ENCODE measurements at places on chromosomes 7 and 10.

- no peak for DNase-seq
Observed at GRCh38 chr7:151700586-151701165, 176.2 kb downstream of the PRKAG2 start.

- DNase-seq, result no peak
Observed at GRCh38 chr10:100980311-100980710, 7.0 kb downstream of the MRPL43 start.

- no peak for DNase-seq
Observed at GRCh38 chr7:132956556-132956955, 125.3 kb downstream of the CHCHD3 start.

- DNase-seq, result no peak
Observed at GRCh38 chr7:77665161-77665560, 31.1 kb upstream of the RSBN1L start.

- no peak for DNase-seq
Observed at GRCh38 chr10:17510242-17510908, 56.0 kb upstream of the ST8SIA6 start.

GRCh38 chr7:158944195-158944594 lies 87.8 kb downstream of the DYNC2I1 start:
- no peak for DNase-seq

DNA sequence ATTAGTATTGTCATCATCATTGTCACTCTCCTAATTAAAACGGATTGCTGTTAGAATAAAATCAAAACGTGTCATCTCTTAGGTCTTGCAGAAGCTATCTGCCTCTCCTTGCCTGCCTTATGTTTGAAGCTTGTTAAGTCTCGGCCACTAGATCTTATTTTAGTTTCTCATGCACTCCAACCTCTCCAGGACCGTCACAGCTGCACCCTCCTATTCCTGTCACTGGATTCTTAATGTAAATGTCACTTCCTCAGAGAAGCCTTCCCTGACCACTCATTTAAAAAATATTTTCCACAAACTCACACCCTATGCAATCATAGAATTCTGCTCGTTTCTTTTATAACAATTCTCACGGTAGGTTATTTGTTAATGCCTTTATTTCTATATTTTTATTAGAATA lies 103.9 kb upstream of the DKK1 start:
- no peak for DNase-seq

- DNase-seq, result no peak
Observed at GRCh38 chr7:152025077-152025936, at the start of gene GALNT11. TSS of gene GALNT11 (plus strand) at chr7:152025674. CDS start at chr7:152094228, 68,554 bp downstream.

GRCh38 chr7:55490099-55490498 lies 82.2 kb downstream of the VOPP1 start:
- DNase-seq, result no peak

DNA sequence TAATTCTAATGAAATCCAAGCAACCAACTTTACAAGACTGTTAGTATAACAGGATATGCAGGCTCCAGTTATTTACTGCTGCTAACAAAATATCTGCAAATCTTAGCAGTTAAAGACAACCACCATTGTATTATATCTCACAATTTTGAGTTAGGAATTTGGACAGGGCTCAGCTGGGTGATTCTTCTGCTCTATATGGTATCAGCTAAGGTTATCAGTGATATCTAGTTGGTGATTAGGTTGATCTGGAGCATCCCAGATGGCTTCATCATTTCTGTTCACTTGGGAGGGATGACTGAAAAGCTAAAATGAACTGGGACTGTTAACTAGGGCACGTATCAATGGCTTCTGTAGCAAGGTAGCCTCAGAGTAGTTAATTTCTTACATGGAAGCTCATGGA lies 105.7 kb downstream of the MBL2 start:
- no peak for DNase-seq

DNA sequence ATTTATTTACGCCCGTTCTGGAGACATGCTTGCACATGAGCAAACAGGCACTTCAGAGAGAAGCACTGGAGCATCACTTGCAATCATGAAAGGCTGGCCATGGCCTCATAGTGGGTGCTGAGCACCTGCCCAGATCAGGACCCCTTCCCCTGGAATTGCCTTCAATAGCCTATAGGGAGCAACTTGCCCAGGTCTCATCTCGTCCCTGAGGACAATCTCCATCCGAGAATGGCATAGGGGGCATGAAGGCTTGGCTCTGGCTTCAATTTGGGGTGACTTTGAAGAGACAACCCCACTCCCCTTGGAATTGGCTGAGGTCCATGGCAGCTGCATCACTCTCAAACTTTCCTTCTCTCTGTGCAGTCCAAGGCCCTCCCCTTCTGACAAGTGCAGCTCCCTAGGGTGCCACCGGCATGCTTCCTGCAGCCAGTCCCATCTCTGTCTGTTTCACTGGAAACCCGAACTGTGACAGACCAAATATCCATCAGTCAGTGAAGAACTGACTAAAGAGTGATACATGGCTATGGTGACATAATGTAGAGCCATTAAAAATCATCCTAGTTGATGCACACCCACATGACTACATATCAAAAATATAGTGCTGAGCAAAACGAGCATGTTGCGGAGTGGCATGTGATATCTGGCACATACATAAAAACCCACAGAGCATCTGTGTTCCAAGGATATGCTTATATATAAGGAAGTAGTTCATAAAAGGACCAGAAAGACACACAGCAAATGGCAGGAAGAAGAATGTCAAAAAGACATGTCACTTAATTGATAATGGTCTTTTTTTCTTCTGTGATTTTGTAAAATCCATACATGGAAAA lies 12.4 kb downstream of the GDF2 start:
- no peak for DNase-seq

- no peak for DNase-seq
Observed at GRCh38 chr7:50190776-50191175, 97.7 kb upstream of the ZPBP start.

- no peak for DNase-seq
Observed at GRCh38 chr7:141201145-141201885, 127.5 kb downstream of the TMEM178B start.

GRCh38 chr7:131843898-131844331 lies 287.5 kb upstream of the PODXL start:
- no peak for DNase-seq

- peak; percentile 21 for DNase-seq
Observed at GRCh38 chr7:22723181-22723601, 3.8 kb upstream of the IL6 start.

GRCh38 chr7:4024806-4025205 lies 657.3 kb upstream of the FOXK1 start:
- DNase-seq, result no peak

GRCh38 chr7:155094636-155095135 lies 24.6 kb downstream of the HTR5A start:
- DNase-seq, result no peak

- DNase-seq, result no peak
Observed at GRCh38 chr10:84065804-84066601, 73.3 kb upstream of the GHITM start.

DNA sequence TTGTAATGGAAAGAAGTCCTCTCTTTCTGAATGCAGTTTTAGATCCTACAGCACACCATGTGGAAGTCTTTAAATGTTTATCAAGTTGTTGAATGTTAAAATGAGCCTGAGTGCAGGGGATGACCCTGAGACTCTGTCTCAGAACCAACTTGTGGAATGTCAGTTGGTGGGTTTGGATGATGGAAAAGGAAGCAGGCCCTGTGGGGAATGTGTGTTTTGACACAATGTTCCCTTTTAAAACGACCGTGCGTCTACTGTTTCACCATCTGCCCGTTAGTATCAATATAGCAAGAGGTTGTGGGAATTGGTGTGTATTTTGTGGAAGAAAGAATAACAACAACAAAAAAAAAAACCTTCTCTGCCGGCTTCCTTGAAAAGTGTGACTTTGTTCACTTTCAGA lies 8.3 kb downstream of the DYNC1I1 start:
- DNase-seq, result no peak

DNA sequence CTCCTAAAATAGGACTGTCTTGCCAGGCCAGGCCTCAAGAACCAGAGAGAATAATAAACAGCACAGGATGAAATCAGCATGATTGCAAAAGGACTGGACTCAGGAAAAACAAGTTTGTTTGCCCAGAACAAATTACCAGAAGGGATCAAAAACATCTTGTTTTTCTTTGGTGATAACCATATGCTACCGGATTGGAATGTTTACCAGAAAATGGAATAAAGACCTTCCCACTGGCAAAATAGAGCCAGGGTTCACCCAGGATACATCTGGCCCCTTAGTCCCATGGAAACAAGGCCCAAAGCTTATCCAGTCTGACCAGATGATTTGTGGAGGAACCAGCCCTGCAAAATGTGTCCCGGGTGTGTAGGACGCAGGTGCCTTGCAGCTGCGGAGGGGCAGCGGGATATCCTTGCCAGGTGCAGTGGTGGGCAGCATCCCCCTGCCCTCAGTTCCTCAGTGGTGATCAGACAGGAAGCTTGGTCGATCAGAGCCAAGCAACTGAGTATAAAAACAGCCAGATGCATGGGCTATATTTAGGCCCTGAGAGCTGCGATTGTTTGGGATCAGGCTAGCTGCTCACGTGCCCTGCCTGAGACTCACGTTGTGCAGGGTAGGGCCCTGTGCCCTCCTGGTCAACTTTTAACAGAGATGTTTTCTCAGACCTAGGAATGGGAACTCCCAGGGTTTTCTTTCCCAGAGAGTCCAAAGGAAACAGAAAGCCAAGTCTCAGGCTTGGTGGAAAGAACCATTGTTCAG lies 4.6 kb upstream of the ZNF22 start:
- DNase-seq, result no peak

- no peak for DNase-seq
Observed at GRCh38 chr10:79070606-79071395, 2.0 kb downstream of the ZMIZ1 start.

- no peak for DNase-seq
Observed at GRCh38 chr7:41882745-41883420, 180.0 kb upstream of the INHBA start.

- DNase-seq, result no peak
Observed at GRCh38 chr7:50449501-50449880, 659 bp downstream of the FIGNL1 start.

DNA sequence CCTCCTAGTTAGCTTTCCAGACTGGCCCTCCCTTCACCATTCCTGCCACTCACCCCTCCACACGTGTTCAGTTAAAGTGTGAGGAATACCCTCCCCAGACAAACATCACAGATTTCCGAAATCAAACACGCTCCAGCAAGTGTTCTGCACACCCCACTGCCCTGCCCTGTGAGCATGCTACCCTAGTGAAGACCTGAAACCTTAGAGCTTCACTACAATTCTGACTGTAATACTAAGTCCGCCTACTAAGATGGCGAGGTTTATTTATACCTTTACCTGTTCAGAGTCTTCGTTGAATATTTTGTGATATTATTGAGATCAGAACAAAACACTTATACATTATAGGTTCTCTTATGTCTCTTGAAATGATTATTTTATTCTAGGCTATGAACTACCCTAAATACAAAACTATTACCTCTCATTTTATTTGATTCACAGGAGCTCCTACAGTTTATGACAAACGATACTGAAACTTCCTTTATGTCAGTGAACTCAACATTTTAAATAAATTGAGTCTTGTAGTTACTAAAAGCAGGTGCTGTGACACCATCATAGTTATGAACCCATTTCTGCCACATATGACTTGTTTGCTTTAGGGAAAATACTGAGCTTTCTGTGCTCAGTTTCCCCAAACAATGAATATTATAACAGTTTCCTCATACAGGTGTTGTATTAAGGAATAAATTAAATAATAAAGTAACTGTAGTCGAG lies 8.6 kb downstream of the SCIN start:
- no peak for DNase-seq

DNA sequence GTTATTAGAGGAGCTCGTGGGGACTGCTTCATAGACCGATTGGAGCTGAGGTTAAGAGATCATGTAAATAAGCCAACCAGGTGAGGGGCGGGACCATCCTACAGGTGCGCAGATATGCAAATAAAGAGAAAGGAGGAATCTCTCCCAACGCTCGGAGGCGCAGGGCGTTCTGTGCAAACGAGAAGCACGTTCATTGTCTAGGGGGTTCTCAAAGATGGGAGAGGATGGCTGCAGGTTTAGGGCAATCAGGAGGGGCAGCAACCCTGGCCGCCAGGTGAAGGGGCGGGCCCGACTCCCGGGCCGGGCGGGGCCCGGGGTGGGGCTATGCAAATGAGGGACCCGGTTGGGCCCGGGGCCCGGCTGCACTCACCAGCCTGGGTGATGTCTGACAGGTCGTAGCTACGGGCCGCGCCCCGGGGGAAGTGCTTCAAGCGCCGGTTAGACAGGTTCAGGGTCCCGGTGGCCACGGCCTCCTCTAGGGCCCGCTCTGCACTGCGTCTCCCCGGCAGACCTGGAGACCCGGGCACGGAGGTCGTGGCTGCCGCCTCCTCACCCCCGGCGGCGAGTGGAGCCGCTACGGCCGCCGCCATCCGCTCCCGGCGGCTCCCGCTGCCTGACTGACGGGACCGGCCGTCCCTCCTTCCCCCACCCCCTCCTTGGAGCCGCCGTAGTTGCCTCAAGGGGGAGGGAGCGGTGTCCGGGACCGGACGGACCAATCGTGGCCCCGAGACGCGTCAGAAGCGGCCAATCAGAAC lies at the start of gene LRCH4:
Gene LRCH4 (minus strand): TSS at position 619 of the 755 bp plus-strand sequence. CDS start 29 bp downstream, at position 590.
- no peak for DNase-seq

- DNase-seq, result no peak
Observed at GRCh38 chr10:31149835-31150512, 118.3 kb upstream of the ZNF438 start.

DNA sequence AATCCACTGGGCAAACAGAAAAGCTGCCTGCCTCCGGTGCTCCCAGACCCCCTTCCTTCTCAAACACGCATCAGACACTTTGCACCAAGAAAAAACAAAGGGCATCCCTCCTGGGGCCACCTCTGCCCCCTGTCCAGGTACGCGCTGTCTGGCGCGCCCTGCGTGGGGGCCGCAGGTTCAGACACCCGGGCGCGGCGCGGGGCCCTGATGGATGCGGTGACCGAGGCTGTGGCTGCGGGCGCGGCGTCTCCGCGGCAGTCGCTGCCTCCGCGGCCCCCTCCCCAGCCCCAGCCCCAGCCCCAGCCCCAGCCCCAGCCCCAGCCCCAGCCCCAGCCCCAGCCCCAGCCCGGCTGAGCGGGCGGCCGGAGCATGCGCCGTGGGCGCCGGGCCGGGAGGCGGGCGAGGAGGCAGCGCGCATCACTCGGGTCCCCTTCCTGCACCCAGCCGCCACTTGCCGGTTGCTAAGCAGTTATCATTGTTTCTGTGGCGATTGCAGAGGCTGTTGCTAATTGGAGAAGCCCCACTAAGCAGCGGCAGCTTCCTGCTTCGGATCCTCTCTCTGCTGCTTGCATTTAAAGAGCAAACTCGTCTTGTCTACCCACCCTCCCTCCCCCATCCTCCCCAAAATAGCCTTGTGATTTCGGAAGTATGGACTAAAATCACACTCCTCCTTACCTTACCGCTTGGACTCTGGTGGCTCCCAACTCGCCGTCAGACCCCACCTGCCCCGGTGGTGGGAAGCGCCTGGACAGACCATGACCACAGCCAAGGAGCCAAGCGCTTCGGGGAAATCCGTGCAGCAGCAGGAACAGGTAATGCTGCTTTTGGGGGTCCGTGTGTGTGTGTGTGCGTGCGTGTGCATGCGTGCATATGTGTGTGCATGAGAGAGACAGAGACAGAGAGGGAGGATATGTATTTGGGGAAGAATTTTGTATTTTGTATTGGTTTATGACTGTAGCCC lies 252.8 kb downstream of the DPP6 start:
- DNase-seq, result no peak

- no peak for DNase-seq
Observed at GRCh38 chr10:62424026-62424425, 49.9 kb downstream of the ZNF365 start.

GRCh38 chr10:126315494-126316177 lies 72.6 kb downstream of the ADAM12 start:
- DNase-seq, result no peak

Measured in SIG-M5 (cell line).